ENCODE measurements at places on chromosomes 1 and 21.

- DNase-seq: peak; percentile 63
Measured at GRCh38 chr1:6438047-6438525, 13.5 kb downstream of the ESPN start.

DNA sequence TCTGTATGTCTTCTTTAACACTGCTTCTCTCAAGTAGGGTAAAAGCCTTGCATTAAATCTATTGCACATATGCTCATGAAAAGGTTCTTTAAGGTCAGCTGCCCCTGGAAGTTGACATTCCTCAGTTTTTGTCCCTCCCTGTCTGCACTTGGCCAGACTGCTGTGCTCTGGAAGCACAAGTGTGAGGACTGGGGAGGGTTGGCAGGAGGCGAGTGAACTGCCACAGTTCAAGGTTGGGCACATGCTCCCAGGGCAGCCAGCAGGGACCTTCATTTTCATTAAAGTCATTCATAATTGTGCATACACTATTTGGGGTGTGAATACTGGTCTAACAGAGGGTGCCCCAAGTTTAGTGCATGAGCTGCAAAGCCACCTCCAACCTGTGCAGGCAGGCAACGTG, 10.9 kb upstream of the THEM5 start:
- DNase-seq: no peak

DNA sequence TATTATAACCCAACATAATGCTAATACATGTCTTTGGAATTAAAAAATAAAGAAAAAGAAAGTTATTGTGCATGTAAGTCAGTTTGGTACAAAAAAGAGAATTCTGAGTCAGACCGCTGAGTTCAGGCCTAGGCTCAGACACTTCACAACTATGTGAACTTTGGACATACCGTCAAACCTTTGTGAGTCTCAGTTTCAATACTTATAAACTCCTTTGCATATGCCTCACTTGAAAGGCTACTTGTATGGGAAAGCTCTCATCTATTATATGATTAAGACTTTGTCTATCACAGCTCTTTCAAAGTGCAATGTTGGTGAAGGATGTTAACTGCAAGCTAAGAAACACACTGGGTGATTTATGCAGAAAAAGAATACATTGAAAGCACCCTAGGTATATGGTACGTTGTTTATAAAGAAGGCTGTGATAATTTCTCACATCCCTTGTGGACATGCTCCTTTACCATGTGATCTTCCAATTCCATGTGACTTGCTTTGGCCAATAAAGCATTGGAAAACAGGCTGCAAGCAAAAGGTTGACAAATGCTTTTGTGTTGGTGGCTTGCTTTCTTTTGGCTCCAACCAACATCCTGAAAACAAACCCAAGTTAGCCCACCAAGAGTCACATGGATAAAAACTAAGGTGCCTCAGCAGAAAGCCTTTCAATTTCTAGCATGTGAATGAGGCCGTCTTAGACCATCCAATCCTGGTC, 49.6 kb downstream of the INTS7 start:
- DNase-seq: no peak

DNA sequence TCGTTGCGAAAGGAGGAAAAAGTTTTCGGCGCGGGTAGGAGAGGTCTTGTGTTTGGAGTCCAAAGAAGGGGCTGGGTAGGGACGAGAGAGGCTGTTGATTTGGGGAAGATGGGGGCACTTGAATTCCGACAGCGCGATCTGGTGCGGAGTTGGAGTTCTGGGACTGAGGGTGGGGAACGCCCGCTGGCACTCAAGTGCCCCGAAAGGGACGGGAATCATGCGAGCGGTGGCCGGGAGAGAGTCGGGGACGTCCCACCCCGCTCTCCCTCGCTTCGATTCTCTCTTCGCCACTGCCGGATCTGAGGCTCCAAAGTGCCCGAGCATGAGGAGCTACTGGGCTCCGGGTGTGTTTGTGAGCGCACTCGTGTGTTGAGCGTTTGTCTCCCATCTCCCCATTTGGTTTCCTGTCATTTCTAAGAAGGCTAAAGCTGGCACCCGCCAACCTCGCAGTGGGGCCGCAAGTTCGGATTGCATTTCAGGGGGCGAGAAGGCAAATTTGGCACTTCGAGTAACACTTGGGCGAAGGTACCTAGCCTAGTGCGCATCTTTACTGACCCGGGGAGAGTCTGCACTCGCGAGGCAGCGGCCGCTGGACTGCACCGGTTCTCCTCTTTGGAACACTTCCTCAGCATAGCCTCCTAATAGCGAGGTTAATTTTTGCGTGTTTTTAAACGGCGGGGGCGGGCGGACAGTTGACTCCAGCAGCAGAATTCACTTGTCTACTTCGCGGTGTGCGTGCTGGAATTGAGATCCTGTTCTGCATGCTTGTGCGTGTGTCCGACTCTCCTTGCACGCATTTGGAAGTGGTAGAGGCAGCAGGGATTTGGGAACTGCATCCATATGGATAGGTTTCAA, 1.2 kb downstream of the CHRM3 start:
- no peak for DNase-seq

GRCh38 chr1:200234938-200235337, 174.9 kb downstream of the ZNF281 start:
- no peak for DNase-seq

DNA sequence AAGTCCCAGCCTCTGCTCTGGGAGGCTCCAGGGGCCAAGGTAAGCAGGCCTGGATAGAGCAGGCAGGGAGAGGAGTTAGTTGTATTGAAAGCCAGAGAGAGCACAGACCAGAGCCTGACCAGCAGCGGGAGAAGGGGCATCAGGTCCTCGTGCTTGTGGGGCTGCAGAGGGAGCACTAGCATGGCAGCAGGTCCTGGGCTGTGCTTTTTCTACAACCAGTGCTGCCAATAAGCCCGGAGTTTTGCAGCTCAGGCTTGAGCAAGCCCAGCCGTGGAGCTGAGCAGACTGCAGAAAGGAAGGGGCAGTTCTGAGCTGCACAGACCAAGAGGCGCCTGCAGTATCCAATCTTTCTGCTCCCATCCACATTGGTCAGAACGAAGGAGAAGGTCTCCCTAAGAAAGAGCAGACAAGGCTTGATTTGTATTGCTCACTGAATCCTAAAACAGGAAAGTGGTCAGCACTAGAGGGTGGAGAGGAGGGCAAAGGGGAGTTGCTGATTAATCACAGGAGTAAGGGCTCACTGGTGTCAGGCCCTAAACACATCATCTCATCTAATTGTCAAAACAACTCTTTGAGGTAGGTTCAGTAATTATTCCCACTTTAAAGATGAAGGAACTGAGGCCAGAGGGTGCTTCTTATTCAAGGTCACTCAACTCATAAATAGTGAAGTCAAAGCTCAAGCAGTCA, 2.7 kb downstream of the DENND2D start:
- peak; percentile 62 for DNase-seq

DNA sequence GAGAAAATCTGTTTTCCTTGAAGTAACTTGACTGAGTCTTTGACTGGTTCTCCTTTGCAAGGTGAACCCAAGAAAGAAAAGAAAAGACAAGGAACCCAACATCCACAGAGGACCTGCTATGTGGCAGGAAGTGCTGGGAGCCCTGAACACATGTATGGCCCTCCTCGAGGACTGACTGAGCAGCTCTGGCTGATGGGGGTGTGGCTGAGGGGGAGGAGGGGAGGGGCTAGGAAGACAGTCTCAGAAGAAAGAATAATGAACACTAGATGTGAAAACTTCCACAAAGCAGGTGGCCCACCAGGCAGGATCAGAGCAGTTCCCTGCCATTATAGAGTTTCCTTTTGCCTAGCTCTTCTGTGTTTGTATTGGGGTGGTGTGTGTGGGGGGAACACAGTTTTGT, 26.1 kb downstream of the NENF start:
- DNase-seq: no peak

GRCh38 chr1:162087574-162087973, 18.1 kb downstream of the NOS1AP start:
- DNase-seq: no peak

DNA sequence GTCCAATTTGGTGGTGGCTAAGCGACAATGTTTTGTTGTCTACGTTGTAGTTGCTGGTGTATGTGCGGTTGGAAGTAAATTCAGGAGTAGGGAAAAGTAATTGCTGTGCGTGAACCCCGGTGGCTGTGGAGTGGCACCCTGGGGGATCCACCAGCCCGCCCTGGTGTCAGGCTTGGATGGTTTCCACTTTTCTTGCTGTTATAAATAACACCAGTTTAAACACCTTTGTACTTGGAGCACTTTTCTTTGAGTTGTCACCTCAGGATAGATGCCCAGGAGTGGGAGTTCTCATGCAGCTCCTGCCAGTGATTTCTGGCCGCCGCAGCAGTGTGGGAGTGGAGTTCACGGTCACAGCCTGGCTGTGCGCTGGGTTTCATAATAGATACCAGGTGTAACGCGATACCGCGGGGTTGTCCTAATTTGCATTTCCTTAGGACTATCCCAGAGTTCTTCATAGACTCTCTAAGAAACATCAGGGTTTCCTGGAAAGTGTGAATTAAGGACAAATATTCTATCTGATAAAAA, 12.8 kb upstream of the TMEM200B start:
- no peak for DNase-seq

DNA sequence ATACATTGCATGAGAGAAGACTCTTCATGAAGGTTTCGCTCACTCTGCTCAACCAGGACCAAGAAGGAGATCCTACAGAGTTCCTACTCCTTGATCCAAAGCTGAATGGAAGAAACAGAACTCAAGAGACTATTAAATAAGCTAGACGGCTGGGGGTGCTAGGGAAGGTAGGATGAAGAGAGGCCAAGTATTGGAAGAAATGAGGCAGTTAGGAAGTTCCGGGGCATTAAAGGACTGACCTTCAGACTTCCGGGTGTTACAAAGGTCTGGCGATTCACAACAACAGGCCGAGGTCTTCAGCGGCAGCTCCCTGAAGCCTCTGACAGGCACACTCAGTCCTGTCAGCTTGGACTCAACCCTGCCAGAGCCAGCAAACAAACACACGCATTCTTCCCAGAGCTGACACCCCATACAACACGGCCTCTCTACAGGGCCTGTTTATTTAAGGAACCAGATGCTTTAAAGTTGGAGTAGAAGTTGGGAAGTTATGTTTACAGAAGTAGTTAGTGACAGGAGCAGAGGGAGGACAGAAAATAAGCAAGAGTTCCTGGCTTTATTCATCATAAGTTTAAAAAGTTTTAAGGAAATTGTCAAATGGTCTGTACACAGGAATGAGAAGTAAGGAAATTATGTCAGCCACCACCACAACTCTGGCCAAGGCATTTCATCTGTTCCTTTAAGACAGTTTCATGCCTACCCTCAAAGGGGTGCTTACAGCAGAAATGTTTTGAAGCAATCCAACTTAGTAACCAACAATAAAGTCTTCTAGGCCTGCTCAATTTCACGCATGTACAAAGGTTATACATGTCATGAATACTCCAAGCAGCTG, 4.7 kb downstream of the SORT1 start:
- DNase-seq: no peak

- no peak for DNase-seq
Measured at GRCh38 chr1:40014253-40014706, 26.2 kb upstream of the CAP1 start.

DNA sequence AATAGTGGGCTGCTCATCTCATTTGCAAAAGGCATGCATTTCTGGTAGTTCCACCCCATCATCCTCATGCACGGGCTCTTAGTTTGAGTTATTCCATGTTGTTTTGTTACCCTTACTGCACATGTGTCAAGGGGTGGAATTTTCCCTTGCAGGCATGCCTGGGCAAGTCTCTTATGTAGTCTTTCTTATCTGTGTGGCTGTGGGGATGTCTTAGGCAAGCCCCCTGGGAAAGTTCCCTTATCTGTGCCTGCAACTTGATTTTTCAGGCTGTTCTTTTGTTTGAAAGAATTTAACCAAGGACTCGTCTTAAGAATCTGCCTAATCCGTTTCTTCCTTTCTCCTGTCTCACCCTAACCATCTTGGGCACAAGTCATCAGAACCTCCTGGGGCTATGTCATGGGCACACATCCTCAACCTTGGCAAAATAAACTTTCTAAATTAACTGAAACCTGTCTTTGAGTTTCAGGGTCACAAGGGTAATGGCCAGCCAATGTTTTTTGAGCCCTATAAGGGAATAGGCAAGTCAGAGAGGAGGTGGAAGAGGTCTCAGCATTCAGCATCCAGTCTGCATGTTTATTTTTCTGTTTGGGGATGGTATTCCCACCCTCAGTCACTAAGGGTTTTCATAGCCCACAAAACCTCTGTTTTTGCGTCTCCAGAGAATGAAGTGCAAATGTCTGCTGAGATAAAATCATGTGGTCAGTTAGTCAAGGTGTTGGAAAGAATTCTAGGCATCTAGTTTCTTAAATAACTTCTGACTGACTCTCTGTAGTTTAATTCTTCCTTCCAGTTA, 579.7 kb downstream of the PLA2G4A start:
- no peak for DNase-seq

GRCh38 chr1:84272401-84272800, 29.1 kb upstream of the SAMD13 start:
- no peak for DNase-seq

GRCh38 chr1:149849111-149849946, 50.0 kb upstream of the BOLA1 start:
- no peak for DNase-seq

DNA sequence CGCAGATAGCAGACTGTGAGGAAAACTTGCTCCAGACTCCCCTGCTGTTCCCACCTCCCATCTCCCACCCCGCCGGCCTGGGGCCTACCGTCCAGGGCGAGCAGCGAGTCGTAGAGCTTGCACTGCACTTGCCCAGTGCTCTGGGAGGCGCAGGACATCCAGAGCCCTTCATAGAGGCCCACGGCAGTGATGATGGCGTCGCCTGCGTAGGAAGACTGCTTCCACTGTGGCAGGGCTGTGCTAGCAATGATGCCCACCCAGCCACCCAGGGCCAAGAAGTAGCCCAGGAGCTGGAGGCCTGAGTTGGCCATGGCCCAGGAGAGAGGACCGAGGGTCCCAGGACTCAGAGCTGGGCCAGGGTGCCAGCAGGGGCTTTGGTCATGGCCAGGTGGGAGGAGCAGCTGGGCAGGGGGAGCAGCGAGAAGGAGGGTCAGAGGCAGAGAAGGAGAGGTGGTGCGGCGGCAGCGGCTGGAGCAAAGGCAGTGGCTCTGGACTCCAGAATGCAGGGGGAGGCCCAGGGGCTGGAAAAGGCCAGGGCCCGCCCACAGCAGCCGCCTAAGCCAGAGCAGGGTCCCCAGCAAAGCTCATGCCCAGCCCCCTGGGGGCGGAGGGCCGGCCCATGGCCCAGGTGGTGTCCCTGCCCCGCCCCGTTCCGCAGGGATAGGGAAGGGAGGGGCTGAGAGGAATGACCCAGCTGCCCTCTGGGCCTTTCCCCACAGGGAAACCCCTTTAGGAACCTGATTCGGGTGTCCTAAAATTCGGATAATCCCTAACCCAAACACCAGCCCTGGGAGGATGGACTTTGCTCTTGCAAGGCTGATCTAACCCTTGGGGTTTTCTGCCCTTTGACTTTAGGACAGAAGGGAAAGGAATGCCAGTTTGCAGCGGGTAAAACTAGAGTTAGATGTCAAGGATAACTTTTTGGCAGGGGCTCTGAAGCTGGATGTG, at the start of gene CLDN19:
CLDN19 (minus strand) TSS at position 484 of the 948 bp plus-strand sequence; CDS start at position 311, 173 bp downstream.
- DNase-seq: no peak

- DNase-seq: no peak
Measured at GRCh38 chr1:67855444-67855843, 22.2 kb upstream of the GNG12 start.

Measured in T-cell (primary cell).